Astrocyte of the spinal cord (primary cell): ENCODE measurements at places on chromosomes 6 and 20.

- DNase-seq, result no peak
These were observed 528.2 kb downstream of the HDGFL1 start for GRCh38 chr6:23097566-23097965.

- DNase-seq, result no peak
These were observed 16.9 kb downstream of the LAMA5 start for GRCh38 chr20:62350098-62350628.

GRCh38 chr6:170100046-170100445 lies 190.8 kb downstream of the DLL1 start:
- no peak for DNase-seq

- DNase-seq, result no peak
These were observed 57.6 kb downstream of the GMDS start for GRCh38 chr6:2187826-2188225.

GRCh38 chr6:151493804-151494234 lies at the start of gene CCDC170:
Gene CCDC170, plus strand, starts transcription at chr6:151494017. Its CDS starts 112 bp downstream, at chr6:151494129.
- DNase-seq, result peak; percentile 14

DNA sequence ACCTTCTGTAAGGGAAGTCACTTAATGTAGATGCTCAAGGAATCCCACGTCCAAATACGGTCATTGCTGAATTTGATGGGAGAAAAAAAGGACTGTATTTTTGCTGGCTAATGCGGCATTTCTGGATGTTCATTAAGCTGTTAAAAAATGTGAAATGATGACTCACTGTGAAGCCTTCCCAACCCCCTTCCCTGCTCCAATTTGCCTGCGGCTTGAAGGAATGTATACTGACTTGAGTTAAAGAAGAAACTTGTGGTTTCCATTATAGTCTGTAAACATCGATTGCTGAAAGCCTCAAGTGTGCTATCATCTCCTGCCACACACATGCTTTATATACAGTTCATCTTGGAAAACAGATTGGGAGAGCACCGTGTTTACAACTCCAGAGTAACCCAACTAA lies 249.1 kb upstream of the JAG1 start:
- peak; percentile 92 for DNase-seq

DNA sequence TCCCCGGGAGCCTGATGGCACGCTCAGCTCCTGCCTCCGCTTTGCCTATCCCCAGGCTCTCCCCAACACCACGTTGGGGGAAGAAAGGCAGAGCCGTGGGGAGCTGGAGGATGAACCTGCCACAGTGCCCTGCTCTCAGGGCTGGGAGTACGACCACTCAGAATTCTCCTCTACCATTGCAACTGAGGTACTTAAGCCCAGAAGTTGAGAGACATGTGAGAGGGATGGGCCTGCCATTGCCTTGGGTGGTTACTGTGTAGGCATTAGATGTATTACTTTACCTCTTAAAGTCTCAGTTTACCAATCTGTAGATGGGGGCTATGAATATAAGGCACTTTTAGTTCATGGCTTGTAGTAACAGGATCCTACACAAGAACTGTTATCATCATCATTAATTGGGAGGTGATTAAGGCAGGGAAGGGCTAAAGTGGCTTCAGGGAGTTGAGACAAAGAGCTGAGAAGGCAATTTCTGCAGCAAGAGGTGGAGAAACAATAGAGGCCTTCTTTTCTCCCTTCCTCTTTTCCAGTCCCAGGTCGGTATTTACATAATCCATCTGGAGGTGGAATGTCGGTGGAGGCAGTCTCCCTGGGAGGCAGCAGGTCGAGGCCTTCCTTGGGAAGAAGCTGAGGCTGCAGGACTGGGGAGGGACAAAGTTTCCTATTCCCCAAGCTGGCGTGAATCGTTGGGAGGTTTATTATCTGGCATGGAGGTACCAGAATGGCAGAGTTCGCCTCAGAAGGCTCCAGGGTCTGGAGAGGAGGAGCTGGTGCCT lies 691 bp downstream of the SLC22A7 start:
- DNase-seq, result no peak

DNA sequence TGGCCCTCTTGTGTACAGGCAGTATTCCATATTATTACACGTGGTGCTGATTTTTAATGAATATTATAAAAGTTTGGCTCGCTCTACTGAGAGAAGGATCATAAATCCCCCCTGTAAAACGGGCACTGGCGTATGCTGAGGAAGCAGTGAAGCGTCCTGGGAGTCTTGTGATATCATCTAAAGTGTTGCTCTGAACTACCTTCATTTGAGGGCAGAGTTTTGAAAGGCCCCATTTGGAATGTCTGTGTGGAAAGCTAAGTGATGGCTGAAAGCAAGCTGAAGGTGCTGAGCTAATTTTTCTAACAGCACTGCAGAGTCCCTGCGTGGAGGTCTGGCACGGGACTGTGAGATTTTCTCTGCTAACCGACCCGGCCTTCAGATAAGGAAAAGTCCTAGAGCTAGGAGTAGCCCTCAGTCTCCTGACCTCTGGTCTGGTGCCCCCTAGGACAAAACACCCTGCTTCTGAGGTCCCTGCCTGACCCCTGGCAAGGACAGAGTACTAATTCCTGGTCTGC lies 1.3 kb upstream of the BACH2 start:
- no peak for DNase-seq

GRCh38 chr6:105920071-105920470 lies 166.1 kb upstream of the PRDM1 start:
- no peak for DNase-seq

GRCh38 chr20:43514648-43514999 lies 7.1 kb downstream of the L3MBTL1 start:
- DNase-seq, result no peak

GRCh38 chr6:47733879-47734558 lies 35.6 kb downstream of the ADGRF4 start:
- no peak for DNase-seq

DNA sequence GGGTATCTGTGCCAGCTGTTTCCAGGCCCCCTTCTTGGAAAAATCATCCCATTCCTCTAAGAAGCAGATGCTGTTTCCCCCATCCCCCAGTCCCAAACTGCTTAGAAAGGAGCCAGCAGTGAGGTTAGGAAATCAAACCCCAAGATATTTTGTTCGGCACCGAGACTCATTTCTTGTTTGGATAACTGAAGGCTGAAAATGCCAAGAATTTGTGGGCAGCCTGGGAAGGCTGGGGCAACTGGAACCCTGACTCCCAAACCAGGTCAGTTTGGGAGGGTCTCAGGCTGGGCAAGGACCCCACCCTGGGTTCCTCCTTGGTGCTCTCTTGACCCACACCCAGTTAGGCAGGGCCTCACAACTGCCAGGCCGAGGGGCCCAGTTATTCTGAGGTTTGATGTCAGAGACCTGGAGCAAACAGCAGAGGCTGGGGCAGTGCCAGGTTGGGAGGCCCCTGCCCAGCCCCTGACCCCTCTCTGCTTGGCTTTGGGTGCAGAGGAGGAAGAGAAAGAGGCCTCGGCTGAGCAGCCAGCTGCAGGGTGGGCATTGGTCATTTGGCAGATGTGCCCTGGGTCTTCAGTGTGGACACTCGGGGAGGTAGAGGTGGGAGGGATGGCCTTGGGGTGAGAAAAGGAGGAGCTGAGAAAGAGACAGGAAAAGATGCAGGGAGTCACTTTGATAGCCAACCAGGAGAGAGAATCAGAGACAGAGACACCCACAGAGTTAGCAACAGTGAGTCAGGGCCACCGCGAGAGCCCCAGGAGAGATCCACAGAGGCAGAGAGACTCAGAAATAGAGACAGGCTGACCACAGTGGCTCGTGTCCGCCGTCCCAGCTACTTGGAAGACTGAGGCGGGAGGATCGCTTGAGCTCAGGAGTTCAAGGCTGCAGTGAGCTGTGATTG lies 5.0 kb downstream of the ANGPT4 start:
- peak; percentile 1 for DNase-seq

GRCh38 chr6:50716899-50717509 lies 3.7 kb downstream of the TFAP2D start:
- DNase-seq, result no peak

DNA sequence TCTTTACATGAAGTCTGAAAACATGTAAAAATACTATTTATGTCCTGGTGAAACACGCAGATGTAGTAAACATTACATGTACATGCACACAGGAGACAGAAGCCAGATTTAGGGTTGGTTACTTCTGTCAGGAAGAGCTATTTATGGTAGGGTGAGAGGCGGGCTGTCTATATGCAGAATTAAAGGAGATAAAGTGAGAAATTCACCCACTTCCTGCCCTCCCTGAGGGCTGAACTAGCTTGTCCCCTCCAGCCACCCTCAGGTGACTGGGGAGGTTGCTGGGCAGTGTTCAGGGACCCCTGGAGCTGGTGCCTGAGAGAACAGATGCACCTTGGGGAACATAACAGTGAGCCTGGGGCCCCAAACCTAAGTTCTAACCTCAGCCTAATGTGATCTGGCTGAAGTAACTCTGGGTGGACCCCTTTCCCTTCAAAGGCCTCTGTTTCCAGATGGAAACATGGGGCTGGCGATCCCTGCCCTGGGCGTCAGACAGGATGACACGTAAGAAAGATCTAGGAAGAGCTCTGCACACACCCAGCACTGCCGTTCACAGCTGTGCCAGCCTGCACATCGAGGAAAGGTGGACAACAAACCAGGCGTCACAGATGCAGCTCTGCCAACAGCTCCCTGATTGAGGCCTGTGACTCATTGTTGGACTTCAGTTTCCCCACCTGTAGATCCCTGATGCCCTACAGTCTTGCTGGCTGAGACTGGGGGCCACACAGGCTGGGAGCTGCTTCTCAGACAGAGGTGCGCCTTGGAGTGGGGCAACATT lies 1.3 kb downstream of the PI16 start:
- DNase-seq, result no peak

DNA sequence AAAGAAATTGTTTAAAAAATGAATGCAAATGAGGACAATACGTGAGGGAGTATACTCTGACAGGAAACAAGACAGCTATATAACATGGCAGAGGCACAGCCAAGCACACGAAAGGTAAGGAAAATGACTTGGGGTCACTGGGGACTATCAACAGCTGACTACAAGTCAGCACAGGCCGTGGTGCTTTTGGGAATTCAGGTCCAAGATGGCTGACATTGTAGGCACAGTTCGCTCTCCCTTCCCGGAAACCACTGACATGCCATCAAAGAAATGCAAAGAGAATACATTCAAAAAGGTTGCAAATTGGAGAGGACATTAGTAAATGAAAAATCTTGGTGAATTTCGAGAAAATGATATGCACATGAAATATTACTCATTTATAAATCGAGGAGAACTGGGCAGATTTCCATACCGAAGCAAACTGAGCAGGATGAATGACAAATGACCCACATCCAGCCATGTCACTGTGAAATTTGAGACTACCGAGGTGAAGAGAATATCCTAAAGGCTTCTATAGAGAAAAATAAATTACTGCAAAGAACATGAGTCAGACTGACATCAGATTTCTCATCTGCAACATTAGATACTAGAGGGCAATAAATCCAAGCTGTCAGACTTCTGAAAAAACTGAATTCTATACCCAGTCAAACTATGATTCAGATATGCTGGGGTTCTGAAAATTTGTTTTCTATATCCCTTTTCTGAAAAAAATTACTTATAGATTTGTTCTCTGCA lies 391.1 kb downstream of the BTBD9 start:
- no peak for DNase-seq

DNA sequence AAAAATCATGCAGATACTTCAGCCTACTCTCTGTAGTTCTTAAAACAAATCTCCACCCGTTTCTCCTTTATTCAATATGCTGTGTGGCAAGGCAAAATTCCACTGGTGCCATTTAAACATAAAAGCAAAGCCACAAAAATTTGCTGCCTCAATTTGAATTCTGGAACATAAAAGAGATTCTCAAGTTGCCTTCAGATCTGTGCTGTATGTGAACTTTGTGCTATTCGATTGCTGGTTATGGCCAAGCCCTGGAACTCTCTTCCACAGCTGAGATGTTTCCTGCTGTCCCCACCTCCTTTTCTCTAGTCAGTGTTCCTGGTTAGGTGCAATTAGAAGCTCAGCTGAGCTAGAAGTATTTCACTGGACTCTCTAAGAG lies 395.3 kb upstream of the BTBD3 start:
- DNase-seq, result peak; percentile 75

- no peak for DNase-seq
These were observed 116.8 kb upstream of the SUPT3H start for GRCh38 chr6:45494416-45495135.

DNA sequence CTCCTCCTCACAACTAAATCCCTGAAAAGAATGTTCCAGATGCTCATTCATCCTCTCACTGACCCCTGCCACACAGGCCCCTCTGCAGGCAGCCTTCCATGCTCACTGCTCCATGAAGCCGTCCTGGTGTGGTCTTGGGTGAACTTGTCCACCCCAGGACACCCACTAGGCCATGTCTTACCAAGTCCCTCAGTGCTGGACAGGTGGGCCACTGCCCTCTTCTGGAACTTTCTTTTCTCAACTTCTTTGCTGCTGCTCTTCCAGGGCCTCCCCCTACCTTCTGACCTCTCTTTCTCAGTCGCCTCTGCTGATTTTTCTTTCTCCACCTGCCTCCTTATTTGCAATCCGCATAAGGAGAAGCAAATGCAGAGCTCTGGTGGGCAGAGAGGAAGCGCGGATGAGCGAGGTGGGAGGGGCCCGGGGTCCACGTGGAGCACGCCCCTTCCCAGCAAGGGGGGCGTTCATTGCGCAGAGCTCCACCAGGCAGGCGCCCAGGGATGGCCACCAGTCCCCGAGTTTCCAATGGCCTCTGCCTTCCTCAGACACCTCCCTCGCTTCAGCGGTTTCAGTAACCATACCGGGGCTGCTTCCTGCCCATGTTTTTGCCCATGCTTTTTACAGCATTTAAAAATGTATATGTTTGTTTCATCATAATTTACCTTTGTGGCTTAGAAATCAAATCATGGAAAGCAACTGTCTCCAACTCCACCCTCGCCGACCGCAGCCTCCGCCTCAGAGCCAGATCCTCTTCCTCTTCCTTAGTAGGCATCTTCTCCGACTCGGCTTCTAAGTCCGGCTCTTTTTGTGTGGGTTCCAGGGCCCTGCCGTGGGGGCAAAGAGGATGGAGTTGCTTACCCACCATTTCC lies 129.6 kb downstream of the ZDHHC14 start:
- no peak for DNase-seq
